ENCODE measurements at places on chromosomes 1 and 21.
A peak's percentile ranks its signal among the peaks of the same experiment; 100 is the strongest.

DNA sequence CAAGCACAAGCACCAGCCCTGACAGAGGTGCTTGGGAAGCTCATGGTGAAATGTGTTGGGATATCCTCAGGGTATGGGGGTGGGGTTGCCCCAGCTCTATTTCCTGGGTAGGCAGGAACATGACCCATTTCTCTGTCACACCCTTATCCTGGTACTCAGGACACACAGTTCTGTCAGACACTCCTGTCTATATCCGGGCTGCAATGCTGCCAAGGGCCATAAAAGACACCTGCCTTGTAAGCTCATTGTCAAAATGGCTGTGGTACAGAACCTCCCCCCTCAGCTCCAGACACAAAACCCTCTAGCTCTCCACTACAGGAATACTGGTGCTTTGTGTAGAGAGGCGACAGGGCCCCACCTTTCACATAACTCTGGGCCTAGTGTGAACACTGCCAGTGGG, 636.7 kb downstream of the PLA2G4A start:
- DNase-seq: no peak

GRCh38 chr1:160004001-160004400, 27.8 kb downstream of the PIGM start:
- no peak for DNase-seq

- no peak for DNase-seq
Measured at GRCh38 chr1:35873243-35873750, 9.7 kb upstream of the AGO1 start.

- DNase-seq: no peak
Measured at GRCh38 chr1:161907265-161907664, 116.4 kb downstream of the OLFML2B start.

DNA sequence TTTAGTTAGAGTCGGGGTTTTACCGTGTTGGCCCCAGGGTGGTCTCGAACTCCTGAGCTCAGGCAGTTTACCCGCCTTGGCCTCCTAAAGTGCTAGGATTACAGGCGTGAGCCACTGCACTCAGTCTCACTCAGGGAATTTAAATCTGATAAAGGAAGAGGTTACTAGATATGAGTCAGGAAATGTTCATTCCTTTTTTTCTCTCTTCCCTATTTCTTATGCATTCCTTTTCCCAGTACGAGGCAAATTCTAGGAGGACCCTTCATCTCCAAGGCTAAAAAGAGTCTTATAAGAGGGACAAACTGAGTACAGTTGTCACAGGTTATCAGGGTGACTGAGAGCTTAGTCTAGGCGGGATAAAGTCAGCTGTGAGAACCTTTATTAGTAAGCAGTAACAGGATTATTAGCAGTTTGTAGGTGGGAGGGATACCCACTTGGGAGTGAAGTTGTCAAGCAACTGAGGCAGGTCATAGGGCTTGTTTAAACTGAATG, 9.1 kb downstream of the MACF1 start:
- DNase-seq: no peak

GRCh38 chr1:32769524-32770220, 47.5 kb downstream of the YARS1 start:
- no peak for DNase-seq

GRCh38 chr1:171699531-171699930, 42.3 kb downstream of the VAMP4 start:
- no peak for DNase-seq

GRCh38 chr1:7953850-7954609, 7.5 kb upstream of the PARK7 start:
- DNase-seq: peak; percentile 86

- DNase-seq: no peak
Measured at GRCh38 chr1:52288286-52288685, 77.7 kb downstream of the CC2D1B start.

DNA sequence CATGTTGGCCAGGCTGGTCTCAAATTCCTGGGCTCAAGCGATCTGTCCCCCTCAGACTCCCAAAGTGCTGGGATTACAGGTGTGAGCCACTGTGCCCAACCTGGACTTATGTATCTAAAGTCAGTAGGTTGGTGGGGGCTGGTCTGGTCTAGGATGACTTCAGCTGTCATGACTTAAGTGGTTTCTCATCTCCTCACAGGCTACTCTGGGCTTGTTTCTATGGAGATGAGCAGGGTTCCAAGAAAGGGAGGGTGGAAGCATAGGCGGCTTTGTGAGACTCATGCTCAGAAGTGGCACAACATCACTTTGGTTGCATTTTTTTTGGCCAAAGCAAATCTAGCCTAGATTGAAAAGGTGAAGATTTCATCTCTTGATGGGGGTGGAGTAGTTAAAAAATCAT, 115.9 kb upstream of the IVNS1ABP start:
- no peak for DNase-seq

DNA sequence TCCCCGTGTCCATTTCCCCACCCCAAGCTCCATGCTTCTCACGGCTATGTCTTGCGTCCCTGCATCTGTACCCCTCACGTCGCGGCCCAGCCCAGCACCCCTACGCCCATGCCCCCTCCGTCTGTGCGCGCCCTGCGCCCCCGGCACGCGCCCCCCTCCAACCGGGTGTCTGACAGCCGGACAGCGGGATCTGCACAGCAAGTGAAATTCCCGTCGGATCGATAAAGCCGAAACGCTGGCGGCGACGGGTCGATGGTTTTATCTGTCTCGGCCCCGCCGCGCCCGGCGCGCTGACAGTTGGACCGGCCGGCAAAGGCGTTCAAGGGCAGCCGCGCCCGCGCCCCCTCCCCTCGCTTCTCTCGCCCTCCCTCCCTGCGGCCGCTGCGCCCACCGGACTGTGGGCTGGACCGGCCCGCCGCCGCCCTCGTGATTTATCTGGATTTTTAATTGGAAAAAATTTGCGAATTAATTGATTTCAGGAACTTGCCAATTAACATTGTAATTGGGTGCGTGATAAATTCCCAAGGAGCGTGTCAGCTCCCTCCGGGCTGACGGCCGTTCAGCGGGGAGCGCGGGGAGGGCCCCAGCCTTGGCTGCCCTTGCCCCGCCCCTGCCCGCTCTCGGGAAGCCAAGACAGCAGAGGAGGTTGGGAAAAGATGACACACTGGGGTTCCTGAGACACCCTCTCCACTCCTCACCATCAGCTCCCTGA, 57.1 kb downstream of the TMEM53 start:
- no peak for DNase-seq

- no peak for DNase-seq
Measured at GRCh38 chr1:47495176-47495713, 57.4 kb downstream of the FOXD2 start.

GRCh38 chr1:56434740-56435139, 144.6 kb downstream of the PLPP3 start:
- no peak for DNase-seq

GRCh38 chr1:29575826-29576225, 339.5 kb downstream of the PTPRU start:
- DNase-seq: no peak

DNA sequence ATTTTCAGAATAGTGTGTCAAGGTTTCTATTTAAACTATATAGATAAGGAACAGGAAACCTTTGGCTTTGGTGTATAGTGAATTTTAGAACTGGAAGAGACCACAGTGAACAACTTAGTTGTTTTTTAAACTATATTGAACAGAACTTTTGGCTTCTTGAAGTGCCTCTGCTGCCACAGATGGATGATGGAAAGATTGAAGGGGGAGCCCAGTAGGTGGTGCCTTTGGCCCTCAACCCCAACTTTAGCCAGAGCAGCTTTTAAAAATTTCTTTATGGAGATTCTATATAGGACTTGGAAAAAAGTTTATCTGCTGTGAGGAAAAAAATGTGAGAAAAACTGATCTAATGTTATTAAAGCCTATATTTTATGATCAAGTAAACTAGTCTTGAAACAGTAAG, 50.2 kb downstream of the SWT1 start:
- no peak for DNase-seq

DNA sequence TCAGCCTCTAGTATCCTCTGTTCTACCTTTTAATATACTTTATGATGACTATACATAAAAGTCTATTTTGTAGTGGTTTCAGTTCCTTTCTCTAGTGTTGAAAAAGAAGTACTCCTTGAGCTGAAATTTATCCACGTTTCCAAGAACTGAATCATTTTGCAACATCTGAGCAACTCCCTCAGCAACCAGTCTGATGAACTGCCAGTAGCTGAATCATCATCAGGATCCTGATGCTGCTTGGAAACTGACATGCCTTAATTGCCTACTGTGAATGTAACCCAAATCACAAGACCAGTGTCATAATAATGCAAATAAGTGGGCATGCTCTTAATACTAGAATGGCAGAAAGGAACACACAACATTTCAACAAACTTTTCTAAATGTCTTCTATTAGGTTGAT, 103.3 kb downstream of the CYYR1 start:
- no peak for DNase-seq

DNA sequence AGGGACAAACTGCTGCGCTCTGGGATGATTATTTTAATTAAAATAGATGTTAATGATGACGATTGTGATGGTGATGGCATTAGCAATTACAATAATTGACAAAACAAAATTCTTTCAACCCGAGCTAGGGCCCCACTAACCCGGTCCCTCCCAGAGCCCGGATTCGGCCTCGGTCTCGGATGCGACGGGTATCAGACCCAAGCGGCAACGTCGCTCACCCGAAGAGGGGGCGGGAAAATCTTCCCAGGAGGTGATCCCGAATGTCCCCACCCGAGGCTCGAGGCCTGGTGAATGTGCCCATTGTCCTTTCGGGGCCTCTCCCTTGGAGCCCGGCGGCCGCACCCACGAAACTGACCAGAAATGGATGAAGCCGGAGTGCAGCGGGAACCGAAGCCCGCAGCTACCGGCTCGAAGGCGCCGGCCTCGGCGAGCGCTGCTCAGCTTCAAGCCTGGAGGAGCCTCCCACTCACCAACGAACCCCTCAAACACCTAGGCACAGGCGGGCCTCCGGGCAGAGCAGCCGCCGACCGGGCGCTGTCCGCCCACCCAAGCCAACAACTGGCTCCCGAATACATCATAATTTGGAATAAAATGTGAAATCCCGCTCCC, 1.2 kb downstream of the TAL1 start:
- DNase-seq: no peak

GRCh38 chr1:246078126-246078887, 428.8 kb downstream of the SMYD3 start:
- DNase-seq: no peak

DNA sequence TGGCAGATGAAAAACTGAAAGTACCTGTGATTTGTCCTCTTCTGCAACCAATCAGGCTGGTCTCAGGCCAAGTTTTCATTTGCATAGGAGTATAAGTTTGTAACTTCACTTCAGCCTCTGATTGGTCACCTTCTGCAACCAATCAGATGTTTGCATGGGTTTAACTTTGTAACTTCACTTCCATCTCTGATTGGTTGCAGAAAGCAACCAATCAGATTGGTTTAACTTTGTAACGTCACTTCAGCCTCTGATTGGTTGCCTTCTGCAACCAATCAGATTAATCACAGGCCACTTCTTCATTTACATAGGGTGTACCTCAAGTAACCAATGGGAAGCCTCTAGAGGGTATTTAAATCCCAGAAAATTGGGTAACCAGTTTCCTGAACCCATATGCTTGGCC, 18.9 kb upstream of the TUT4 start:
- DNase-seq: peak; percentile 18

DNA sequence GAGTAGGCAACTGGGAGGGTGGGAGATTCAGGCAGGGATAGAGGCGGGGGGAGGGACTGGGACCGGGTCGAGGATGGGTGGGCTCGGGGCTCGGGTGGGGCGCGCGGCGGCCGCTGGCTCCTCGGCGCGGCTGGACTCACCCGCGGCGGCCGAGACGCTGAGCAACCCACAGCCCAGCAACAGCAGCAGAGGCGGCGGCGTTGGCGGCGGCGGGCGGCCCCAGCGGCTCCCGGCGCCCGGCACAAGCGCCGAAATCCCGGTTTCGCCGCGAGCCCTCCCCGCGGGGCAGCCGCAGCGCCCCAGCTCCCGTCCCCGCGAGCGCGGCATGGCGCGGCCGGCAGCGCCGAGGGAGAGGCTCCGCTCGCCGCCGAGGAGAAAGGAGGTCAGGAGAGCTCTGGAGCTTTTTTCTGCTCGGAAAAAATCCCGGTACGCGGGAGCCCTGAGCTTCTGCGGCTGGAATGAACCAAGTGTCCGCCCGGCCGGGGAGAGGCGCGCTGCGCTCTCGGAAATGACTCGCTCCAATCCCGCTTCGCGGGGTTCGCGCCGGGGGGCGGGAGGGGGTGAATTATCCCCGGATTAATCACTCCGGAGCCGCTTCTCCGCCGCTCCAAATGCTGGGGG, at the start of gene CSMD2:
CSMD2 (minus strand) TSS at position 460 of the 621 bp plus-strand sequence; CDS start at position 327, 133 bp downstream.
- DNase-seq: peak; percentile 28

DNA sequence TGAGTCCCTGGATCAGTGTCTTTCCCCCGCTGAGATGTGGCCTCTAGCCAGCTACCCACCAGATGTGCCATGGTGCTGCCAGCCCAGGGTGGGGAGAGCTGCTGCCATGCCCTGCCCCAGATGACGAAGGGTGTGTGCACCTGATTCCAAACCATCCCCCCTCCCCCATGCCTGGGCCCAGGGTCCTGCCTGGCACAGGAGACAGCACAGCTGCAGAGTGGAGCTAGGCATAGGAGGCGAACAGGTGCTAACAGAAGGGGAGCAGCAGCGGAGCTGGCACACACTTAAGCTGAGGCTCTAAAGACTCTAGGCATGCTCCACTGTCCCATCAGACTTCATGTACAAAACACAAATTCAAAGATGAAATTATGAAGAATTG, 9.0 kb upstream of the LDLRAP1 start:
- no peak for DNase-seq

DNA sequence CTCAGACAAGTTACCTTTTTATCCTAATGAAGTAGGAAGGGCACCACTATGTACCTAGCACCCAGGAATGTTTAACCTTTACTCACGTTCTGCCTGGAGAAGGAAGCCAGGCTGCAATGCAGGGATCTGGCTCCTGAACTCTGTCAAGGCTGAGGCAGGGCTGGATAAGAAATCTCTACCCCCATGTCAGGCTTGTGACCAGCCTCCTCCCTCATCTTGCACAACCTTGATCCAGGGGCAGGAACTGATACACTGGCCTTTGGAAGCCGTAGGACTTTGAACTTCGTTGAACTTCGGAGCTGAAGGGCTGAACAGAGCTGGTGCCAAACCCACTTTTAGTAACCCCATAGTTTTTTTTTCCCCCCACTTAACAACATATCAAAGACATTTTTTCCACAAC, 8.0 kb upstream of the AKR1A1 start:
- DNase-seq: no peak

GRCh38 chr1:165403835-165404482, 41.0 kb downstream of the RXRG start:
- DNase-seq: peak; percentile 25

- DNase-seq: no peak
Measured at GRCh38 chr1:219574484-219575087, 38.3 kb downstream of the ZC3H11B start.

DNA sequence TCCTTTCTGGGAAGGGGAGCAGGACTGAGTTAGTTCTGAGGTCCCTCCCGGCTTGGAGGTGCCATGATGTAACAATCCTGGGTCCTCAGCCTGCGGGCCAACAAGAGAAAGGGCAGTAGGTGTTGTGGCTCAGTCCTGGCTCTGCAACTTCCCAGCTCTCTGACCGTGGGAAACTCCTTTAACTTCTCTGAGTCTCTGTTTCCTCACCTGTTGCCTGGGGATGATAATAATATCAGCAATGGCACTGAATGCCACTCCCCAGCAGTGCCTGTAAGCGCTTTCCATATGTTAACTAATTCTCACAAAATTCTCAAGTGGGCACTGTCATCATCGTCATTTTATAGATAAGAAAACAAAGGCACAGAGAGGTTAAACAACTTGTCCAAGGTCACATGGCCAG, 2.3 kb downstream of the PADI3 start:
- DNase-seq: no peak
